Astrocyte of the hippocampus (primary cell): ENCODE measurements at places on chromosomes 7 and 10.

- DNase-seq, result no peak
These were observed 41.0 kb downstream of the WAPL start for GRCh38 chr10:86480571-86480970.

GRCh38 chr7:49800031-49800430 lies 26.6 kb downstream of the VWC2 start:
- no peak for DNase-seq

- no peak for DNase-seq
These were observed 5.4 kb downstream of the BRI3 start for GRCh38 chr7:98286701-98287485.

DNA sequence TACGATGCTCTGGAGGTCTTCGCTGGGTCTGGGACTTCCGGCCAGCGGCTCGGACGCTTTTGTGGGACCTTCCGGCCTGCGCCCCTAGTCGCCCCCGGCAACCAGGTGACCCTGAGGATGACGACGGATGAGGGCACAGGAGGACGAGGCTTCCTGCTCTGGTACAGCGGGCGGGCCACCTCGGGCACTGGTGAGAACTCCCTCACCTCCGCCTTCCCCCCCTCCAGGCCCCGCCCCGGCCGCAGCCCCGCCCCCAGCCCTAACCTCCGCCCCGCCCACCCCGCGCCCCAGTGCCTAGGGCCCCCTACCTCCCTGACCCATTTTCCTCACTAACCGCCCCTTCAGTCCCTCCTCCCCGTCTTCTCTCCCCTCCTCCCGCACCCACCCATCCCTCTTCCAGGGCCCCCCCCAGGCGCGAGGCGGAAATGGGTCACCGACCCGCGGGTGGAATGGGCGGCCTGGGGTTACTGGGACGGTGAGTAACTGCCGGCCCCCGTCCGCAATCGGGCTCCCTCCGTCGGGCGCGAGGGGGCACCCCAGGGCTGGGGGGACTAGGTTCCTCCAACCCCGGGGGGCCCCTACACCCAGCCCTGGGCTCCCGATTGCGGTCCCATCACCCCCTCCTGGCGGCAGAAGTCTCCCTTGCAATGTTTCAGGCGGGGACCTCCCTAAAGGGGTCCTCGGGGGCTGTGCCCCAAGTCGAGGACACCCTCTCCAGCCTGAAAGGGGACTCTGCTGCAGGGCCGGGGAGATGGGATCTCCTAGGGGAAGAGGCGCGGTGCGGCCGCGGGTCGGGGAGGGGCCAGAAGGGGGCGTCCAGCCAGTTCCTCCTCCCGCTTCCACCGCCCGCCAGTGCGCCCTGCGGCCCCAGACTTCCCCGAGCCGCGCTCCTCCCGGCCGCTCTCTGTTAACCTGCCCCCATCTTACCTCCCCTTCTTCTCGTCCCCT lies 2.1 kb downstream of the PCOLCE start:
- peak; percentile 87 for DNase-seq

DNA sequence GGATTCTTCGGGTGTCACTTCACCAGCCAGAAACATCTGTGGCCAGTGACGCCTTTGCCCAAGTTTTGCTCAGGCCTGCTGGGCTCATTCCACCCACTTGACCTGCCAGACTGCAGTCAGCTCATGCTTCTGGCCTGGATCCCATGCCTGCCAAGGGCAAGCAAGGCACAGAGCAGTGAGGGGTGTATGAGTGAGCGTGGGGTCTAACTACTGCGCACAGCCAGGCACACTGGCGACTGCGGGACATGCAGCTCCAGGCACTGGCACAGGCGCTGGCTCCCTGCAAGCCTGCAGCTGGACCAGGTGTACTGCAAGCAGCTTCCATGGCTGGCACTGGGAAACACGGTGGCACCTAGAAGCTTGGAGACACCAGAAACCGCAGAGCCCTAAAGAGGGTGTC lies 80.1 kb downstream of the MTERF1 start:
- DNase-seq, result no peak

GRCh38 chr7:972676-973309 lies 2.6 kb downstream of the COX19 start:
- DNase-seq, result no peak

DNA sequence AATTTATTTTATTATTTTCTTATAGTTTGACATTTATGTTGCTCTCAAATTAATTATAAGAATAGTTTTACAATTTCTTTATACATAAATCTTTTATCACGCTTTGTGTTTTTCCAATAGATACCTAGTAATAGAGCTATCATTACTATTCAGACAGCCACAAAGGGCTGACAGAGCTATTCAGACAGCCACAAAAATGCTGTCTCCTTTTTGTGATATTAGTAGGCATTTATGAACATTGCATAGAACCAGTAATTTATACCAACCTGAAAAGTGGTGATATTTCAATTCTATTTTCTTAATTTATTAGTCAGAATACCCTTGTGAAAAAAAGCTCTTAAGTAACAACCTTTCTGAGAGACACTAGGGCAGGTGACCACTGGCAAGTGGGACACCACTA lies 34.2 kb upstream of the IGFBP3 start:
- DNase-seq, result peak; percentile 35

DNA sequence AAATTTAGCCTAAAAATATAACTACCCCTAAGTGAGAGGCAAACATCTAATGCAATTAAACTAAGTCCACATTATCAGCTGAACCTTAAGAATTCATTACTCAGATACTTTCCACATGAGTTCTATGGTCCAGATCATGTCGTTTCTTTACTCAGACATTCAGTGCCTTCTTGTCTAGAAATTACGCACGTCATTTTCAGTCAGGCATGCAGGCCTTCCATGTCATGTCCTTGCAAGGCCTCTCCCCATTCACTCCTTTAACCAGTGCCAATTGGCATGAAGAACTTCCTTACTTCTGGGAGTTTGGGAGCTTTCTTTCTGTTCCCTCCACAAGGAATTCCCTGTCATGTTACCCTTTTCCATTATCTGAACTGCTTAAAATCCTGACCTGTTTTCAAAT lies 118.8 kb downstream of the NRP1 start:
- DNase-seq, result peak; percentile 46

- no peak for DNase-seq
These were observed 60.4 kb upstream of the INSIG1 start for GRCh38 chr7:155237297-155237696.

- no peak for DNase-seq
These were observed 22.0 kb upstream of the MICALL2 start for GRCh38 chr7:1481300-1481699.

DNA sequence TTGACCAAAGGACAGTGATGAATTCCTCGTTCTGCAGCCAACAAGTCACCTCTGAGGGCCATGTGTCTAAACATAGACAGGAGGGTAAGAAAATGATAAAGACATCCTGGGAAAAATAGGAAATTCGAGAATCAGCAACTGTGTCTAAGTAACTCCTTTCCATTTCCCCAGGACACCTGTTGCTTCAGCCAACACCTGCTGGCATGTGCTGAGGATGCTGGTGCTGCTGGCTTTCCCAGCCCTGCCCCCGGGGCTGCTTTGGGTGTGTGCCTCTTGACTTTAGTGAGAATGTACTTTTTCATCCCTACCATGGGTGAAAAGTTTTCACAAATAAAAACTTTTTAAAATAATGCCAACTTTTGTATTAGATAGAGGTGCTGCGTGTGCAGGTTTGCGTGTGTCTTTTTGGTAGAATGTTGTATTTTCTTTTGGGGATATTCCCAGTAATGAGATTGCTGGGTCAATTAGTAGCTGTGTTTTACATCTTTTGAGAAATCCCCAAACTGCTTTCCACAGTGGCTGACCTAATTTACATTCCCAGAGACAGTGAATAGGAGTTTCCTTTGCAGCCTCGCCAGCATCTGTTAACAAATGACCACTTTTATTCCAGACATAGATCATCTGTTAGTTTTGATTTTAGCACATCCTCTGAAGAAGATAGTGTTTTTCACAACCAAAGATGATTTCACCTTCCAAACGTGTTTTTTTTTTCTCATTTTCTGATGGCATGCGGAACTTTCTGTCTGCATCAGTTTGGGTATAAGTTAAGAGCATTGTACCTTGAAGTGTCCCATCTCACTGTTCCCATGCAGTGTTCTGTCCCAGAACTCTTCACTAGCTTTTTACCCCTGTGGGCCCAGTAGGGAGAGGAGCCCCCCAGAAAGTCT lies 104.2 kb upstream of the ACBD5 start:
- no peak for DNase-seq

- DNase-seq, result peak; percentile 57
These were observed 581 bp downstream of the PTPRZ1 start for GRCh38 chr7:121873289-121874194.

DNA sequence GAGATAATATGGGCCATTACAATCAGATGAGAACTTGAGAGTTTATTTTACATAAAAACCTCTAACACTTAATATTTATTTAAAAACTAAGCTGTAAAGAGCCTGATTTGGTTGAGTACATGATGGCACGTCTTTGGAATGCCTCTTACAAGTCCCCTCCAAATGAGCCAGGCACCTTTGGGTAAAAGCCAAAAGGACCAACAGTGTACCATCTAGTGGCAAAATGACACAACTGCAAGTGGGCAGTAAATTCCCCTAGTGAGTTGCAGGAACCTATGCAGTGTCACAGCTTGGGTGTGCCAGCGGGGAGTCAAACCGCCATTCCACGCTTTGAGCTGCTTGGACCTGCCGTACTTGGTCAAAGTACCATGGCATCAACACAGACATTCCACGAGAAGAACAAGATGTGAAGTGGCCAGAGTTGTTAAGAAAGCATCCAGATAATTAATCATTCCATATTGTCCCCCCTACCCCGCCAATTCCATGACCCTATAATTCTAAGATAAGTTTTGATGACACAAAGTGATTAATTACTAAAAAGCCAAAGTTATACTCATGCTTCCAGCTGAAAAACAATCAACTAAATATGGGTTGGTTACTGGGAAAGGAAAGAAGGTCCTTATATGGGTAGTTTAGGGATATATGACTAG lies 115.2 kb downstream of the SORBS1 start:
- peak; percentile 90 for DNase-seq

DNA sequence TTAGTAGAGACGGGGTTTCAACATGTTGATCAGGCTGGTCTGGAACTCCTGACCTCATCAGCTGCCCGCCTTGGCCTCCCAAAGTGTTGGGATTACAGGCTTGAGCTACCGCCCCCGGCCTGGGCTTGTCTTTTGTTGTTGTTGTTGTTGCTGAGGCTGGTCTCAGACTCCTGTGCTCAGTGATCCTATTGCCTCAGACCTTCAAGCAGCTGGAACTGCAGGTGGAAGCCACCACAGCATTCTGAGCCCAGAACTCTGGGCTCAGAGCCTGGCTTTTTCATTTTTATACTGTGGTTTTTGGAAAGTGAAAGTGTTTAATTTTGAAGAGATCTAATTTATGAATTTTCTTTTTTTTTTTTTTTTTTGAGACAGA lies 16.2 kb upstream of the DNAJB6 start:
- DNase-seq, result peak; percentile 44

DNA sequence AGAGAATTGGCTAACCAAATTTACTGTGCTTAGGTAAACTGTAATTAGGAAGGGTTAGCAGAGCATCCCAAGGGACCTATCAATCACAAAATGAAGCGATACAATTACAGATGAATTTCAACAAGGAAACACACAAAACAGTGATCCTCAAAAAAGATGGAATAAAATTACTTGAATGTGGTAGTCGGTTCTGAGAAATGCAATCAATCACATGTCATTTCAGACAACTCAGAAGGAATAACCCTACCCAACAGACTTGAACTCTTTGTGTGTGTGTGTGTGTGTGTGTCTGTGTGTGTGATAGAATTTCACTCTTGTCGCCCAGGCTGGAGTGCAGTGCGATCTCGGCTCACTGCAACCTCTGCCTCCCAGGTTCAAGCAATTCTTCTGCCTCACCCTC lies 43.5 kb downstream of the ST8SIA6 start:
- no peak for DNase-seq

DNA sequence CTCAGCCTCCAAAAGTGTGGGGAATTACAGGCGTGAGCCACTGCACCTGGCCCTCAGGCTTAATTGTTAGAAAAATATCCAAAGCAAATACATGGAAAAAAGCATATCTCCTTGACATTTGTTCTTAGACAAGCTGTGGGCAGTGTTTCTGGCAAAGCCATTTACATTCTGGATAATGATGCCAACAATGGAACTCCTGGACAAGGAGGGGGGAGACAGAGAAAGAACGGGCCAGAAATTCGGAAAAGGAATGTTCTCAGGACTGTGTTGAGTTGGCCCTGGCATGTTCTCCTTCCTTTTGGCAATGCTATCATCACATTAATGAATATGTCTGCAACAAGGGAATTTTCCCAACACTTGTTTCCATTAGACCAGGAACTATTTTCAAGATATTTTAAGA lies 88.7 kb downstream of the UBE2H start:
- DNase-seq, result peak; percentile 87

DNA sequence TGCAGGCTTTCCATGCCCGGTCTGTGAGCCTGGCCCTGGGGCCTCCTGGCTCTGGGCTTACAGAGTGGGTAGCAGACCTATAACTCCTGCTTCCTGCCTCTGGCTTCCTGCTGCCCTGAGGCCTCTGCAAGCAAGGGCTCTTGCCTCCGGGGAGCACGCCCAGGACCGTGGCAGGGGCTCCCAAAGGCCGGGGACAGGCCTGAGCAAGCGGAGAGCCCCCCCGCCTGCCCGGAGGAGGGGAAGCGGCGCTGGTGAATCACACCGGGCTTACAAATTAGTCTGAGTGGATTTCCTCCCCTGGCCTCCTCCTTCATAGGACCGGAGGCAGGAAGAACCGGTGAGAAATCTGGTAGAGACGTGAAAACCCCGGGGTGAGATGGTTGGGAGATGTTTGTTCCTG lies 1.5 kb upstream of the MYL10 start:
- peak; percentile 46 for DNase-seq
